ENCODE measurements at places on chromosomes 4 and X.

DNA sequence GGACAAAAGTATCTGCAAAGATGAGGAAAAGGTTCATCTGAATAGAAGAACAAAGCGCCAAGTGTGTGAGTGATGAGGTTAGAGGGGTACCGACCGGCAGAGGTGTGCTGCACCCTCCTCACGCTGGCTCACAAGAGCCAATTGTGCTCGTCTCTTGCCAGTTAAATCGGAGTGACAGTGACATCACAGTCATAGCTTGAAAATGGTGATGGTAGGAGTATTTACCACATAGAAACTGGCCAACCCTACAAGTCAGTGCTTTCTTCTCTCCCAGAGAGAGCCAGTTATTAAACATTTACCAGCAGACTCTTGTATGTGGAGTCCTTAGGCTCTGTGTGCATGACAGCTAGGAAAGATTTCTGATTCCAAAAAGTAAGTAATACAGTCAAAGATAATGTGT lies 32.4 kb downstream of the CLDN22 start:
- no peak for DNase-seq

DNA sequence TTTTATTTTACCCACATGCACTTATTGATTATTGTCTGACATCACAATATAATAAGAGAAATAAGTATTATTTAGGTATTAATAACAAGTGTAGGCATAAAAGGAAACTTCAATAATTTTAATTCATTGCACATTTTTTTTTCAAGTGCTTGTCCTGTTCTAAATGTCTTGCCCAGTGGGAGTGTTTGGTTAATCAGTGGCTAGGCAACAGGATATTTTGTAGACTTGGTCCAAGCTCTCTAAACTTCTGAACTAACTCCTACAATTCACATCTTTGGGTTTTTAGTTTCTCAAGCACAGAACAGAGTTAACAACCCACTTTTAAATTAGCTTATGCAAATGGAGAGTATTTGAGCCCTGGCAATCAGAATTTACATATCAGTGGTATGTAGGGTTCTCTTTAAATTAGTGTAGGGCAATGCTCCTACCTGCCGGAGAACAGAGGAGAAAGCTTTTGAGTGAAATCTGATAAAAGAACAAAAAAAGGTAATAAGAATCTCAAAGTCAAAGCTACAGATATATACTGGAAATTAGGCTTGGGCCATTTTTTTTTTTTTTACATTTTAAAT lies 353.5 kb downstream of the ADGRL3 start:
- DNase-seq, result no peak

GRCh38 chr4:40550948-40551462 lies 78.7 kb downstream of the RBM47 start:
- DNase-seq, result no peak

DNA sequence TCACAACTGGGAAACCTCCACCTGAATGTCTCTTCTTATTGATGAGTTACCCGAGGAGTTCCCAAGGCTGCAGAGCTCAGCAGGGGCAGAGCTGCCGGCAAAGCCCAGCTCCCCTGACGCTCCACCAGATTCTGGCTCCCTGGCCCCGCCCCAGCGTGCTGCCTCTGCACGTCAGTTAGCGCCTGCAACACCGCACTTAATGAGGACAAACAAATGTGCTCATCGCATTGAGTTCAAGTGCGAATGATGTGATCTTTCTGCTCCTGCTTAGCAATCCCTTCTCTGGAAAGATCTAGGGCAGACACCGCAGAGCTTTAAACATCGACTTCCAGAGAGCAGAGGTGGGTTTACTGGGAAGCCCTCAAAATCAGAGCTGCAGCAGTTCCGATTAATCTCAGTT lies 55.5 kb upstream of the FBXW7 start:
- DNase-seq, result no peak
